ENCODE measurements at places on chromosomes 1 and 21.

DNA sequence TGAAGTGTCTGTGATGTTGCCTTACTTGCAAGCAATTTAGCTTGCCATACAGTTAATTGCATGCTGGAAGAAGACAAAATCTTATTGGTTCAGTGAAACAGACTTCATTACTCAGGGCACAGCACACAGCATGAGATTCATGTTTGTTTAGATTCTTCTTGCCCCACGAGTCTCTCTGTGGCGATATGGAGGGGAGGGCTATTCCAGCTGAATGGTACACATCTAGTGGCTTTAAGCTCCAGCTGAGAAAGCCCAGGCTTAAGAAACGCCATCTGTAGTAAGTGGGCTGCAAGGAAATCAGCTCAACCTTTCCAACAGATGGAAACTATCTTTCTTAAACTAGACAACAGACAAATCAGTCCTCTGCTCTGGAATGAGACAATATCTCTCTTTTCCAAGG lies 1022.0 kb downstream of the NCAM2 start:
- DNase-seq: no peak

- no peak for DNase-seq
These were observed 123.0 kb upstream of the TMPRSS2 start for GRCh38 chr21:41630917-41631316.

GRCh38 chr1:180956028-180956640 lies 43.4 kb downstream of the KIAA1614 start:
- no peak for DNase-seq

- peak; percentile 99 for DNase-seq
These were observed at the start of gene PRRC2C for GRCh38 chr1:171485375-171486047. TSS of gene PRRC2C (plus strand) at chr1:171485530. CDS start at chr1:171512089, 26,559 bp downstream.

DNA sequence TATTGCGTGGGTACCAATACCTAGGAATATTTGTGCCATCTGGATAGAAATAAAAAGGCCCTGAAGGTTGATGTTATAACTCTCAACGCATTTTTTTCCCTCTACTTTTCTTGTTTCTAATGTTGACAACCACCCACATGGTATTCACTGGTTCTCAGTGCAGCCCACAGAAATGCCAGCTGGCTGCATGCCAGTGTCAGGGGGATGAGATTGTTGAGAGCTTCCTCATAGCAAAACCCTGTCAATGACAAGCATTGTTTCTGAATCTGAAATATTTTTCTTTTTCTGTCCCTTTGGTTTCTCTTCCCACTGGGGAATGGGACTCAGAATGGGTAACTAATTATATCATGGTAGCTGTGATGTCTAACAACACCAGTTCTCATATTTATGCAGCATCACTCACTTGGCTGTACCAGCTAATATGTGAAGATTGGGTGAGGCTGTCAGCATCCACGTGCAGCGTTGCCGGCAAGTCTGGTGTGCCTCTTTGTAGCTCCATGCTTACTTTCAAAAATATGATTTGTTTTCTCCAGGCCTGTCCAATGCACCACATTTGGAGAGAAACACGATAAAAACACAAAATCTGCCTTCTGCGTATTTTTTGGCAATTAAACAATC lies 284.6 kb downstream of the PTBP2 start:
- DNase-seq: peak; percentile 60

DNA sequence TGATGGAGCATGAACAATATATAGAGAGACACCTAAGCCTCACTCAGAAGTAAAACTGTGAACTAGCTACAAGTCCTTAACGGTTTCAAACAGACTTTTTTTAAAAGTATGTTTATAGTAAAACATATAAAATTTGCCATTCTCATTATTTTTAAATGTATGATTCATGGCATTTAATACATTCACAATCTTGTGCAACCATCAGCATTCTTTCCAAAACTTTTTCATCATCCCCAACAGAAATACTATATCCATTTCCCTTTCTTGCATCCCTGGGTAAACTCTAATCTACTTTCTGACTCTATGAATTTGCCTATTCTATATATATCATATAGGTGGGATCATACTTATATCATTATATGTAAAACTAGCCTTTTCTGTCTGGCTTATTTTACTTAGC lies 25.5 kb downstream of the EVI5 start:
- DNase-seq: no peak

- DNase-seq: no peak
These were observed 28.3 kb upstream of the NEK7 start for GRCh38 chr1:198128533-198128932.

DNA sequence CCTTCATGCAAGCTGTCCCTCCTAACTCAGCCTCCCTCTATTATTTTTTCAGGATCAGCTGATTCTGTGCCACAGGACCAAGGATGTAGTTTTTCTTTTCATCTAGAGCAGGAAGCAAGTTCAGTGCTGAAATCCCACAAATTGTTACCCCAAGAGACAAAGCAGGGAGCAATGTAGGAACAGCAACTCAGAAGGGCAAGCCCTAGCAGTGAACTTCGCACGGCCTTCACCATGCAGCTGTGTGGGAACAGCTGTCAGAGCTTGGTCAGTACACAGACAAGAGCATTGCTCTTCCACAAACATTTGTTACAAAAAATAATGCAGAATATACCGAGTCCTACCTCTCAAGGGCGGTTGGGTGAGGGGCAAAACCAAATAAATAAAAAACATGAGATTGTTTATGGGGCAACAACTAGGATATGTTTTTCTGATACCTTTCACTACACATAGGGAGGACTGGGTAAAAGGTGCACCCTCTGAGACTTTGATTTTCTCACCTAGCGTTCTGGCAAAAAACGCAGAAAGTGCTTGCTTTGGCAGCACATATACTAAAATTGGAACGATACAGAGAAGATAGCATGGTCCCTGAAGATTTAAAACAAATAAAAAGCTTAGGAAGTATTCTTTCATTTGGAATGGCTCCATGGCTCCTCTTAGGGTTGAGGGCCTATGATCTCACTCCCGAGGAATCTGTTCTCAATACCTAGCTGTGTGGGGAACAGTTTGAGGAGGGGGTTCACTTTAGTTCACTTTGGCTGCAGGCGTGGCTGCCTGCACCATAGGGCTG lies 37.1 kb upstream of the ANGPTL7 start:
- DNase-seq: no peak

GRCh38 chr21:38171723-38172344 lies 85.0 kb upstream of the KCNJ15 start:
- no peak for DNase-seq
